ENCODE measurements at places on chromosomes 3 and 15.

DNA sequence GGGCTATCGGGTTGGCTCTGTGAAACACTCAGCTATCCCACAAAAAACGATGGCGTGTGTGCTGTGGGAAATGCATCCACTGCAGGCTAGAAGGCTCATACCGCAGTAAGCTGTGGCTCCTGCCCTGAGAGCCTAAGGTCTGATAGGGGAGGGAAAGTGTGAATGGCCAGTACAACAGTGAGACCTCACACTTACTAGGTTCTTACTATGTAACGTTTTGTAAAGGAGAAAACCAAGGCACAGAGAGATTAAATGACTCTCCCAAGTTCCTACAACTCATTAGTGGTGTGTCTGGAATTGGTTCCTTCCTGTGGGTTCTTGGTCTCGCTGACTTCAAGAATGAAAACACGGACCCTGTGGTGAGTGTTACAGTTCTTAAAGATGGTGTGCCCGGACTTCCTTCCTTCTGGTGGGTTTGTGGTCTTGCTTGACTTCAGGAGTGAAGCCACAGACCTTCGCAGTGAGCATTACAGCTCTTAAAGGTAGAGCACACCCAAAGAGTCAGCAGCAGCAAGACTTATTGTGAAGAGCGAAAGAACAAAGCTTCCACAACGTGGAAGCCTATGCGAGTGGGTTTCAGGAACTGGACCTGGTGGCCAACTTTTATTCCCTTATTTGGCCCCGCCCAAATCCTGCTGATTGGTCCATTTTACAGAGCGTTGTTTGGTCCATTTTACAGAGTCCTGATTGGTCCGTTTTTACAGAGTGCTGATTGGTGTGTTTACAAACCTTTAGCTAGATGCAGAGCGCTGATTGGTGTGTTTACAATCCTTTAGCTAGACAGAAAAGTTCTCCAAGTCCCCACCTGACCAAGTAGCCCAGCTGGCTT is 161.7 kb downstream of the POLR2M start:
- no peak for DNase-seq

DNA sequence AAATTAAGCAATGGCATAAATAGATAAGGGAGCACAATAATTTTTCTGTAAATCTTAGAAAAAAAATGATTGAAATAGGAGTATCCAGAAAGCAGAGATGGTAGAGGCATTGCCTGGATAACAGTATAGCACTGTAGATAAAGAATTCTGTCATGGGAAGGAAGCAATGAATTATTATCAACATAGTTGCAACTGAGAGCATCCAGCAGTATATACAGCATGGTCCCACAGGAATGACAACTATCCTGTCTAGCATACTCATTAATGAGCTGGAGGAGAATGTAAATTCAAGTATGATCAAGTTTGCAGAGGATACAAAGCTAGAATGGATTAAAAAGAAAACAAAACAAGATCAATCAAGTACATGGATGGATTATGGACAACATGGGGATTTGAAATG is 90.8 kb downstream of the DPH6 start:
- DNase-seq, result no peak

DNA sequence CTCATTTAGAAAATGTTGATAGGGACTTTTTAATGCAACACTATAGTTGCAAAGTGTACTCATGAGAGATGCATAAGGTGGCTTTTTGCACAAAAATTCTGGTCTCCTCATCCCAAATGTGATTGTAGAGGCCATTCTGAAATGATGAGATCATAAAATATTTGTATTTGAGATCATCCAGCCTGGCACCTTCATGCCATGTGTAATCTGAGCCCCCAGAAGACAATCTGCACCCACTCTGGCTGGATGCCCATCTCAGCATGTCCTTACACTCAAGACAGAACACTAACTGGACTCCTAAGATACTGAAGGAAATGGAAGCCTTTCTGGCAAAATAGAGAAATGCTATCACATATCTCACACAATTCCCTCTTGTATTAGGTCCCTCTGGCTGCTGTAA is 49.2 kb downstream of the SLC7A14 start:
- DNase-seq, result no peak

- DNase-seq, result no peak
These were observed 250.0 kb upstream of the VEPH1 start for GRCh38 chr3:157752956-157753786.

DNA sequence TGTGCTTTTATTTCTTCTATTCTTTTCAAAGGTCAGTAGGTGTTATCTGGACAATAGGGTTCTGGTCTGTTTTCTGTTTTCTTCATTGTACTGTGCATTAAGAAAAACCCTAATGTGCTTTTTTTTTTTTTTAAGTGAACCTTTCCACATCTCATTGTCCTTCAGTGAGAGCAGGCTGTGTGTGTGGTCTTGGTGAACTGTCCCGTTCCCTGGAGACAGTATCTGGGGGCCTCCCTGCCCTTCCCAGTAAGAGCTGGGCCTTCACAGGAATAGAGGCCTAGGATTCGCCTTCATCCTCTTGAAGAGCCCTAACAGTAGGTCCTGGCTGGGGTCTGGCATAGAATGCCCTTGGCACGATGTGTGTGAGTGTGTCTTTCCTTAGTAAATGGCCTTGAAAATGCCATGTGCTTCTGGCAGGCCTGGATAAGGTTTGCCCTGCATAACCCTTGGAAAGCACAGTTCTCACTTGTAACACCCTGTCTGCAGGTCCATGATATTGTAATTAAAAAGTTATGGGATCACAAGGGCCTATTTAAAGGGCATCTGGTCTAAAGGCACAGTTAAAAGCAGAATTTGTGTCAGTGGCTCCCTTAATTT is 81.2 kb downstream of the IGF1R start:
- DNase-seq, result no peak
